Fibroblast of the aortic adventitia (primary cell): ENCODE measurements at places on chromosomes 7 and 10.

DNA sequence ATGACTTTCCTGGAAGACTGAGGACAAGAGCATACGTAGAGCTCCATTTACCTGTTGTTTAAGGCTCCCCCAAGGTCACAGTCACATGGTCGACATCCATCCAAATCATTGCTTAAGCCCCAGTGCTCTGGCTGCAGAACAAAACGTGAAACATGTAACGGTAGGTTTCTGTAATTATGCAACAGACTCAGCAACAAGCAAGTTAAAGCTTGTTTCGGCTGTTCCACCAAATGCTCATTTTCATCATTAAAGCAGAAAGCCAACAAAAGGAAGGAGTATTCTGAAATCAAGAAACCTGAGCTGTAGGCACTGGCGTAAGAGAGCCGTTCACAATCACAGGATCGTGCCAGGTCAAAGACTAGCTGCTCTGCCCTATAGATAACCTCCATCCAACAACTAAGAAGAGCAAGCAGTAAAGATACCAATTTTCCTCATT, 30.0 kb downstream of the LAMB1 start:
- DNase-seq: no peak

DNA sequence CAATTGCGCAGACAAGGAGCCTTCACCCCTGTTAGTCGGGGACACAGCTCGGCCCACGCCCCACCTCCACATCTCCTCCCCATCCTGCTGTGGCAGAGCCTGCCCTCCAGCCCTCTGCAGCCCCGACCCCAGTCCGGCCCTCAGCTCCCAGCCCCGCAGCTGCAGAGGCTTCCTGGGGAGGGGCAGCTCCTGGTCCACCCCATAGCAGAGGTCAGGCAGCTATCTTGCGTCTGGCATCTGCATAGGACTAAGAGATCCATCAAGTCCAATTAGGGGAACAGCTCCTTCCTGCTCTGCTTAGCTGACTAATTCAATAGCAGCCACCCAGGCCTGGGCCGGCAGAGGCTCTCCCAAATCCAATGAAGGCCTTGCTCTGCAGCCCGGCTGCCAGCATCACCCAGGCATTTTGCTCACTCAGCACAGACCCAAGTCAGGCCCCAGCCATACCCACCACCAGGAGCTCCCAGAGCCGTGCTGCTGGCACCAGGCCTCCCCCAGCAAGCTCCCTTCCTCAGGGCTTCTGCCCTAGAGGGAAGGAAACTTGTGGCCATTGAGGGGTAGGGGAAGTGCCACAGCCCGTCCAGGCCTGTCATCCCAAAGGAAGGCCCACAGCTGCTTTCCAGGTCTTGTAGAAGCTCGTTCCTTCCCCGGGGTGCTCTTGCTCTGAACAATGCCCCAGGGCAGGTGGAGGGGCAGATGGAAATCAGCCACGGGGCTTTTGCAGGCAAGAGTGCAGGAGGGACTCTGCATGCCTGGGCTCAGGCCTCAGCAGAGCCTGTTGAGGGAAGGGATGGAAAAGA, 106.2 kb upstream of the RET start:
- DNase-seq: no peak

- DNase-seq: no peak
Measured at GRCh38 chr10:11381023-11381422, 230.4 kb downstream of the USP6NL start.

- peak; percentile 74 for DNase-seq
Measured at GRCh38 chr10:62978482-62978881, 154.6 kb upstream of the NRBF2 start.

DNA sequence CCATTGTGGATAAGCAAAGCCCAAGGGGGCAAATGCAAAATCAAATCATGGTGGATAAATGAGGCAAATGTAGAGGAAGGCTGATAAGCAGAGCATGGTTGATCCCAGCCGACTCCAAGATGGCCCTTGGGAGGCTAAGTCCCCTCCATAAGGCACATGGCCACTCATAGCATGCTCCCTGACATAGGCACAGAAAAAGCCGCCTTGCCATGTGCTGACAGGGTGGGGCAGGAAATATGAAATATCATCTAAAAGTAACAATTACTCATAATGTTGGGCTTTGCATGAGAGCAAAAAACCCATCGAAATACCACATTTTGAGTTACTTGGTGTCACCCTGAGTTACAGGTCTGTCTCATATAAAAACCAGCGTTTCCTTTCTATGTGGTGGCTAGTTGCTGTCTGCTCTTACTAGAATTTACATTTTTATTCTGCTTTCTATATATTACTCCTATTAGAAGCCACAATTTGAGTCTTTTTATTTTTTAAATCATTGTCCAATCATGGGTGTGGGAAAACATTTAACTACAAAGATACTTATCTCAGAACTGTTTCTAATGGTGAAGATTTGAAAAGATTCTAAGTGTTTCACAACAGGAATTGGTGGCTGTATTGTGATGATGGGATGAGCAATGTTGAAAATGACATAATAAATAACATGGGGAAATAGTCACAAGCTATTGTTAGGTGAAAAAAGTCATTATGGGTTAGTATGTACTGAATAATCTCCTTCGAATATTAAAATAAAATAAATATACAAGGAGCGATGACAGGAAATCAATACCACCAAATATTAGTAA, 102.7 kb downstream of the CUBN start:
- peak; percentile 56 for DNase-seq

DNA sequence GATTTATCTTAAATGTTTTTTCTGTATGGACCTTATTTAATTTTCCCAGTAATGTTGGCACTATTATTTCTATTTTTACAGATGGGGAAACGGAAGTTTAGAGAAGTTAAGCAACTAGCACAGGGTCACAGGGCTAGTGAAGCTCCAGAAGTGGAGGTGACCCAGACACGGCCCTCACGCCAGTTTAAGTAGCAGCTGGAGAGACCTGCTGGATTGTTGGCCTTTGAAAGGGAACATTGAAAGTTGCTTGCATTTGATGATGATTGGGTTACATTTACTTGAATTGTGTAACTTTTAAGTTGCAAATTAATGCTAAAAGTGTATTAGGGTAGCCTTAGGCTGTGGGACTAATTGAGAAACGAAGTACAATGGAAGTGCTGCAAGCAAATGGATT, 25.6 kb downstream of the CDK14 start:
- no peak for DNase-seq

GRCh38 chr7:121985476-121986030, 112.6 kb downstream of the PTPRZ1 start:
- DNase-seq: no peak

DNA sequence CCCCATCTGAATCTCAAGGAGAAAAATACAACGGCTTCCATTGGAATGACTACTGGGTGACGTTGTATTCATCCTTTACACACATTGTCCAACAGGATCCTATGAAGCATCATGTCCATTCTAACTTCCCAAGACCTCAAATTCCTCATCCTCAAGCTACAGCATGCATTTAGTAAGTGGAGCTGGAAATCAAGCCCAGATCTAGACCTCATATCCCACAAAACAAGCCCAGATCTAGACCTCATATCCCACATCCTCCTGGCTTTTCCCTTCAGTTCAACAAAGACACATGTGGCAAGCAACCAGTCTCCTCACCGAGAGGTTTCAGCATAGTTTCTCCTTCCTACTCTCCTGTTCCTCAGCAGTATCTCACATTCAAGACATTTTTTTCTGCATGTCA, 12.2 kb downstream of the IGF2BP3 start:
- no peak for DNase-seq

DNA sequence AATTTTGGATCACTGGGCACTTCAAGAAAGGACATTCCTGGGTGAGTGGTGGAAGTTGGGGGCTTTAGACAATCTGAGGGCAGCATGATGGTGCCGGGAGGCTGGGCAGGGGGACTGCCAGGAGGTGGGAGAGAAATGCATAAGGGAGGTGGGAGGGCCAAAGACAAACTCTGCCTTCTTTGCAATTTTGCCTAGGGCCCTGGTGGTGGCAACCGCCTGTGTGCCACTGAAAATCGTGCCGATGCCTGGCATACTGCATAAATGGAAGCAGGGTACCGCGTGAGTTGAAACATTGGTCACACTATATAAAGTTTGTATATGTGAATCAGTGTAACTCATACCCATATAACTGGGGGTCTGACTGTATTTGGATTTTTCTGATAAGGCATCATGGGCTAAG, 3.3 kb downstream of the LUC7L2 start:
- no peak for DNase-seq

- no peak for DNase-seq
Measured at GRCh38 chr7:112176241-112176640, 30.0 kb downstream of the DOCK4 start.

- DNase-seq: no peak
Measured at GRCh38 chr7:33539198-33539597, 366.1 kb upstream of the BMPER start.

DNA sequence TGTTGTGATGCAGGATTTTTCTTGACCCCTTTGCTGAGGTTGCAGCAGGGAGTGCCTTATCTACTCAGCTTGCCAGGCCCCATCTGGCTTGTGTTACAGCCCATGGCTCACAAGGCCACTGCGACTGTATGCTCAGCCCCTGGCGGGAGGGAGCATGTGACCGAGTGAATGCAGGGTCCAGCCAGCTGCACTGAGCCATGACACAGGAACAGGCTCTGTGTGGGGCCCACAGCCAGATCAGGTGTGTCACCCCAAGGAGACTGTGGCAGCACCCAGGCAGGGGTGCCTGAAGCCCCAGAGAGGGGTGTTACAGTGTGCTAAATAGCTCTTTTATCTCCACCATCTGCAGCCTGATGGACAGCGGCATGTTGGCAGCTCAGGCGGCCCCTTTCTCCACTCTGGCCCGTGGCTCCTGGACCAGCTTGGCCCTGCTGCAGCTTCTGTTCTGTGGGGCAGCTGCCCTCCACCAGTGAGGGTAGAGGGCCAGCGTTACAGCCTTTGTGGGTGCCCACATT, 2.6 kb upstream of the PCBD1 start:
- DNase-seq: peak; percentile 68

DNA sequence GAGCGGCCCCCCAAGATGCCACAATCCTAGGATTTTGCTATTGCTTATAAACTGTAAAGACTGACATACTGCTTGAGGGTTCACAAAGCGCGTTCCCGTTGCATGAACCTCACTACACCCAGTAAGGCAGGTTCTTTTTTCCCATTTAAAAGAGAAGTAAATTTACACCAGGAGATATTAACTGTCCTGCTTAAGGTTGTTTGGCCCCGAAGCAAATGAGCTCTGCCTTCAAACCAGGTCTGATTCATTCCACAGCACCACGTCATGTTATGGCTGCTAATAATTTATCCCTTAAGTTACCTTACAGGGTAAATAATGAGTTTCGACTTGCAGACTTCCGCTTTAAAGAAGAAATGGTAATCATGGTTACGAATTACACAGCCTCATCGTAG, 559 bp upstream of the FKBP14 start:
- no peak for DNase-seq

- DNase-seq: peak; percentile 81
Measured at GRCh38 chr10:126459878-126460481, 71.7 kb upstream of the ADAM12 start.

DNA sequence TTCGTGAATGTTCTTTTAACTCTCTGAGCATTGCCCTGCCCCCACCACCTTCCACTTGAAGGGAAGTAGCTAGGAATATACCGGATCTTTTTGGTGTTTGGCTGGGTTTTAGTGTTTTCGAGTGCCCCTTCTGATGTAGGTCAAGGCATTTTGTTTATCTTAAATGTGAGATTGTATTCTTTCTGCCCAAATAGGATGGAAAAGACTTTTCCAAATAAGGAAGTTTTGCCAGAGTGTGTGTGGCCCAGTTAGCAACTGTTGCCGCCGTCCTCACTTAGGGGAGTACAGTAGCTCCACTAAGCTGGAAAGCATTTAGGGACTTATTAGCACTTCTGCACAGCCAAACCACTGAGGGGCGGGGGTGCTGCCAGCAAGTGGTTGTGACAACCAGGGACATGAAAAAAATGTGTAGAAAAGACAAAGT, 29.8 kb upstream of the VCL start:
- DNase-seq: no peak

GRCh38 chr7:35718047-35718446, 23.1 kb upstream of the HERPUD2 start:
- no peak for DNase-seq

DNA sequence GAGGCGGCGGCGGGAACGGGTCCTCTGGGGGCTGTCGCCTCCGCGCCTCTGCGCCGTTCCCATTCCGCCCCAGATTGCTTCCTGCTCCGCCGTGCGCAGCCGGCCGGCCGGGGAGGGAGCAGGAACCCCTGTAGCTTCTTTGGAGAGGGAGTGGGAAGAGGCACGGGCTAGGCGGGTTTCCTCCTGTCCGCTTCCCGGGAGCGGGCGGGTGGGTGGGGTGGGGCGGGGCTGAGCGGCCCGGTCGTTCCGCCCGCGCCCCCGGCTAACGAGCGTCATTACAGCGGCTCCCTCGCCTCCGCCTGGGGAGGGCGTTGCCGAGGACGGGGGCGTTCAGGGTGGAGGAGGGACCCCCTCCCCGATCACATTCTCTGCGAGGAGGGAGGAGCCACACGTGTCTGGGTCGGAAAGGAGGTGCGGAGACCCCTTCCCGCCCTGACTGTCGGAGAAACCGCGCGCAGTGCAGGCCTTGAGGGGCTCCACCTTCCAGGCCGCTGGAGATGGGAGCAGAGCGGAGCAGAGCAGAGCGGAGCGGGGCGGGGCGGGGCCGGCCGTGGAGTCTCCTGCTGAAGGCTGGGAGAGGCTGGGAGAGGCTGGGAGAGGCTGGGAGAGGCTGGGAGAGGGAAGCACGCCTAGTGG, 39.7 kb downstream of the AGAP3 start:
- DNase-seq: no peak

- no peak for DNase-seq
Measured at GRCh38 chr10:14782691-14783363, 8.1 kb upstream of the FAM107B start.

- no peak for DNase-seq
Measured at GRCh38 chr7:92761391-92762097, 74.8 kb downstream of the CDK6 start.

GRCh38 chr10:33321516-33321915, 13.0 kb downstream of the NRP1 start:
- DNase-seq: peak; percentile 61

- DNase-seq: peak; percentile 90
Measured at GRCh38 chr10:59387951-59388670, 25.8 kb upstream of the FAM13C start.

DNA sequence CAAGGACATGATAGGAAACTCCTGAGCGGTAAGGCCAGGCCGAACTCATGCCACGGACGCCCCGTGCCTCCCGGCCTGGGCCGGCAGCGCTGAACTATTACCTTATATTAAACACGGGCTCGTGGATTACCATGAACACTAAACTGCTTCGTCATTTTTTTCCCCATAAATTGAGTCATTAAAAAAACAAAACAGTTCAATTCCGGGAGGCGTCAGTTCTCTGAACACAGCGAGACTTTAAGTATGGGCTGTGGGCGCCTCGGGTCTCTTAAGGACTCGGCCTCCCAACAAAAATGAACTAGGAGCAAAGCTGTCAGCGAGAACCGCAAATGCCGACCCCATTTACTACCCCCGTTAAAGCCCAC, 519 bp downstream of the PITRM1 start:
- peak; percentile 72 for DNase-seq

DNA sequence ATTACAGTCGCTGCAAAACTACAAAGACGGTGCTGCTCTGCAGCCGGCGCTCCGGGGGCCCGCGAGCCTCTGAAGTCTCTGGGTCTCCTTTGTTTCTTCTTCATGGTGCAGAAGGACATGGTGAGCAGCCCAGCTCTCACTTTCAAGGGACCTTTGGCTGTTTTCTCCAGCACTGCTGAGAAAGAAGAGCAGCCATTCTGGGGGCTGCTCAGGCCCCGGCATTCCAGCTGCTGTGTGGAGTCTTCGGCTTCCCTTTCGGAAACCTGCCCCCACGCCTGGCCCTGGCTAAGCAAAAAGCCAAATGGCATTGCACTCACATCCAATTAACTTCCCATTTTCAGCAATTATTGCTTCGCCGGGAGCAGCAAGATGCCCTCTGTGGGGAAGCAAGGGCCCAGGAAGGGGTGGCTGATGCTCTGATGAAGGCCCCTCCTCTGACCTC, 555.7 kb downstream of the PTPRN2 start:
- DNase-seq: no peak
